ENCODE measurements at places on chromosomes 5 and 9.

DNA sequence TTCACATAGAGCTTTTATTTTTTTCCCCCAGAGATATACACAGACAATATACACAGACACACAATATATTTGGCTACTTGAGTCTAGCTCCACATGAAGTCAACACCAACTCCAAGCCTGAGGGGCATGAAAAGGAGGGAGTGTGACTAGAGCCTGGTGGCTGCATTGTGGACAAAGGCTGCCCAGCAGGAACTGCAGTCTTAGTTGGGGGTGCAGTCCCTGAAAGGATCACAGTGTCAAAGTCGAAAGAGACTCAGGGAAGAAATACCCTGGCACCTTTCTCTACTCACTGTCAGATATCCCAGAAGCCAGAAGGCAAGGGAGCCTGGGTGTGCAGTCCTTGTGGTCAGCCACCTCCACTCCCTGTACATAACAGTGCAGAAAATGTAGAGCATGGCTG lies 231.6 kb upstream of the RPS23 start:
- no peak for ATAC-seq

DNA sequence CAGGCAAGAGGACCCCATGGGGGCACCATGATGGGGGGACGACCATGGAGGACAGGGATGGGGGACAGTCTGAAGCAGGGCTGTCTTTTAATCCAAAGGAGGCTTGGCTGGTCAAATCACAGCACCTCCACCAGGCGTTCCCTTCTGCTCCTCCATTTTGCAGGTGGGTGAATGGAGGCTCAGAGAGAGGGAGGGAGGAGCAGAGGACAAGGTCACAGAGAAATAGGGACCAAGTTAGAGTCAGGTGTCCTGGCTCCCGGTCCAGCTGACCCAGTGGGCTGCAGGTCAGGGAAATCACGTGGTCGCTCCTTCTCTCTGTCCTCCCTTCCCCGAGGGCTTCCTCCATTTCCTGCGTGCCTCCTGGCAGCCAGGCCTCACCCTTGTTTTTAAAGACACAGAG lies 156.4 kb upstream of the SMIM23 start:
- ATAC-seq, result no peak

DNA sequence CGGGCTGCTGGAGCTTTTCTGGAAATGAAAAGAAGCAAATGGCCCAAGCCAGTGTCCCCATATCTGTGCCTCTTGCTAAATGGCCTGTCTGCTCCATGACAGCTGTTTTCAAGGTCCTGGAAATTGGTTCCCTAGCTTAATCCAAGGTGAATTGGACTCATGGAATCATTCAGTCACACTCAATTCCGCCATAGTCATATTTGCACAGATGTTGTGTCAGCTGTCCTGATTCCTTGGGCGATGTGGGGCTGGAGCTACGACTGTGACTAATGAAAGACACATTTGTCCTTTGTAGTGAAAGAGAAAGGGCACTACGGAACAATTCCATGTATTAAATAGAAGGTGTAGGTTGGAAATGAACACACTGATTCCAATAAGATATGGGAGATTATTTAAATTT lies 102.9 kb upstream of the MEGF10 start:
- ATAC-seq, result no peak

- ATAC-seq, result no peak
These were observed 176.5 kb upstream of the PANK3 start for GRCh38 chr5:168755548-168756093.

DNA sequence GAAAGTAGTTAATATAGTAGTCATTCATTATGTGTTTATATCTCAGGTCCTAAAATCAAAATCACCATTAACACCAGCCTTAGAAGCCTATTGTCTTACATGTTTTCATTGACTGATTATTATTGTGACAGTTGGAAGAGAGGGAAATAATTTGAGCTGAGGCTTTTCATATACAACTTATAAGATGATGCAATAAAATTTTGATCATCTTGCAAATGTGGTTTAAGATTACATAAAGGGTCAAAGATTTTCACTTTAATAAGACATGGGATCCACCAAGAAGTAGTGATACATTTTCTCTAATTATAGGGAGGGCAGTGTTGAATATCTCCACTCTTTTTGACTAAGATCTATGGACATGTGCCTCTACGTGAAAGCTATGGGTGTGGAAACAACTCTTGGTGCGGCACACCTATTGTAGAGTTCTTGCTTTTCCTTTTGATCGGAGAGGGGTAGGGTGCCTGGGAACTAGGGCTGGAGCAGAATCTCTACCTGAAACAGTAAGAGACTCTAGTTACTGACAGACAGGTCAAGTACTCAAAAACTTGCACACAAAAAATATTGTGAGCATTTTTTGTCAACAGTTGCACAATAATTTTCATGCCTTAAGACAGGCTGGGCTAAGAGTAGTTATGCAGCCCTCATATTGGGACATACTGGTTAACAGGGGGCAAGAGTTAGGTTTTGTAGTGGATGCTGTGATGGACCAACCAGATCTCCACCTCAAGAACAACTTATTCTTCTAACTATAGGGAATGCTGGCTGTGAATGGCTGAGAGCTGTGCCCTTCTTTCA lies 139.3 kb upstream of the FST start:
- ATAC-seq, result no peak

DNA sequence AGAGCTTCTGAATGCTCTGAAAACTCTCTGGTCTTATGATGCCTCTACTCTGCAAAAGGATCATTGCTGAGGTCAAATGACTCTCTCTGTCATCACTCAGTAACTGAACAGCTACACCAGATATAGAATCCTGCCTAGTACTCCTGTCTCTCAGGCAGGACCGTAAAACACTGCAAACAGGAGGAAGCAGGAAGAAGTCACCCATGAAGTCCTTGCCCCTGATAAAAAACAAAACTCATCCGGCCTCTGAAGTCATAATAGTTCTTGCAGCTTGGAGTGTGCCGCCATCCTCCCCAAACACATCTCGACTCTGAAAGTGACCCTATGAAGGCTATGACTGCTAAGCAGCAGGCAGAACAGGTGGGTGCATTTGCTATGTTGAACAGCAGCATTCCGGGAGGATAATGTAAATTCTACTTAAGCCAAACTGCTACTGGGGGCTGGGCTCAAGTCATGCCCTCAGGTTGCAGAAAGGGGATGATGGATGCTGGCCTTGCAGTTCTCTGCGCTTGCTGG lies 81.9 kb upstream of the FAM169A start:
- no peak for ATAC-seq

- ATAC-seq, result peak; percentile 81
These were observed 433.4 kb upstream of the BRINP1 start for GRCh38 chr9:119802621-119803020.

DNA sequence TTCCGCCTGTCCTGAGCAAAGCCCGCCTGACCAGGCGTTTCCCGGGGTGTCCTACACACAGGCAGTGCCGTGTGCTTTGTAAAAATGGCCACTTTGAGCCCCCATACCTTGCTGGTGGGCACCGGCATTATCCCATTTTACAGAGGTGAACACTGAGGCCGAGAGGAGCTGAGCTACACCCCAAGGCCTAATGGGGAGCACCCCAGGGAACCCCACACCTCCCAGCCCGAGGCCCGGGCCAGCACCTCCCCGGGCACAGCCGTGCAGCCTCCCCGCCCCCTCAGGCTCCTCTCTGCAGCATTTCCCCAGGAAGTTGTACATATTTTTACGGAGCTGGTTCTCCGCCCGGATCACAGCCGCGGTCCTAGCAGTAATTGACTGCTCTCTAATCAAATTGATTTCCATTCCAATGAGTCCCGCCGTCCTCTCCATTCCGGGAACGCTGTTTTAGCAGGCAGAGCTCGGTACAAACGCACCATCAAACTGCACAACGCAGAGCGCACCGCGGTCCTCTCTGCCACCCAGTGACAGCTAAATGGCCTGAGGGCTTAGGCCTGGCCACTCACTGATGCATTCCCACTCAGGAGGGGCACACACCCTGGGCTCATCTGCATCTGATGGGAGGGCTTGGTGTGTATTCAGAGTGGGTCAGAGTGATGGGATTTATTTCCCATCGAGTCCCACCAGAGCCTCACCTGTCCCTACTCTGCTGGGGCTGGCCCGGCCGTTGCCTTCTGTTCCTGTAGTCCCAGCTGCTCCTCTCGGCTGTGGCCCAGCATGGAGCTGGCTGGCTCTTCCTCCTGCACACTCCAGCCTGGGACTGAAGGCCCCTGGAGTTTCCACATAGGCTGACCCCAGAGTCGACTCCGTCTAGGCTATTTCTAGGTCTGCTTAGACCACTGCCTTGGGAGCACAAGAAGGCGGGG lies 36.2 kb upstream of the UBAC1 start:
- no peak for ATAC-seq

DNA sequence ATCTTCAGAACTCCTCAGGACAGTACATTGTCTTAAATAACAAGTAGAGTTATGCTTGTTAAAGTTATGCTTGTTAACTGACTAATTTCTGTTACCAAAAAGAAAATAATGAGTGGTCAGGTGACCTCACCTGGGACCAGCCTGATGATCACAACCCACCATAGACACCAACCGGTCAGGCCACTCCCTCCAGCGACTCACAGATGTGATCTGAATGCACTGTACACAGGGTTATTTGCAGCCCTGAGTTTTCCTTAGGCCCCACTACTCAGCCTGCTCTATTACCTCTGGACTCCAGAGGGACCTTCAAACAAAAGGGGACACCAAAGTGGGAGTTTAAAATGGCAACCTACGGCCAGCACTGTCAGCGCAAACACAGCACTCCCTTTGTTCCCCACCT lies 55.3 kb downstream of the ARSB start:
- no peak for ATAC-seq

GRCh38 chr5:160448886-160449285 lies 27.2 kb downstream of the PTTG1 start:
- ATAC-seq, result no peak

GRCh38 chr9:134884492-134884891 lies 3.9 kb downstream of the FCN2 start:
- no peak for ATAC-seq

DNA sequence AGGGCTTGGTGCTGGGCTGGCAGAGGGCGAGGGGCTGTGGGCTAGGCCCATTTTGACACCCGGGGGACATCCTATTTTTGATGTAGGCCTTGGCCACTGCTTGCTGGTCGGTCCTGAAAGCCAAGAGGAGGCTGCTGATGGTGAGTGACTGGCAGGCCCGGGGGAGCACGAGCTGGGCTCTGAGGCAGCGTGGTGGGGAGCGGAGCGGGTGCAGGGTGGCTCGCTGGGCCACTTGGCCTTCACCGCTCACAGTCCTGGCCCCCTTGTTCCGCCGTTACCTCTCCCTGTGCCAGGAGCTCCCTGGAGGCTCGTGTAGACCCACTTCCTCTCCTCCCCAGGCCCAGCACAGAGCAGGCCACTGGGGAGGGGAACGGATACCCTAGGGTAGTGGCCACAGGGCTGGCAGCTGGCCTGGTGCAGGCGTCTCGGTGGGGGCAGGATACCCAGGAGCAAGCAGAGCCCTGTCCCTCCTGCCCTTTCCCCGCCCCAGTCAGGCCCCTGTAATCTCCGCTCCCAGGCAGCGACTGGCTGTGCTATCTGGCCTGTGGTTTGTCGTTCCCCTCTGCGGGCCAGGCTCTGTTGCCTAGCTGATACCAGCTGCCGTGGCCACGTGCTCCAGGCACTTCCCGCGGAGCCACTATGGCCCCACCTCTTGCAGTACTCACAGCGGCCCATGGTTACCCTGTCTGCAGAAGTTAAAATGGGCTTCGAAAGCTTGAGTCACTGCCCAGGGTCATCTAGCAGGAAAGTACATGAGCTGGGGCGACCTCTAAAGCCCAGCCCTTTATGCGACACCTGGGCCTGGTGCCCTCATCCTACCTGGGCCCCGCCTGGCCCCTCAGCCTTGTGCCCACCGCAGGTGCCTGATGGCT lies 11.7 kb upstream of the DOLPP1 start:
- ATAC-seq, result peak; percentile 55

DNA sequence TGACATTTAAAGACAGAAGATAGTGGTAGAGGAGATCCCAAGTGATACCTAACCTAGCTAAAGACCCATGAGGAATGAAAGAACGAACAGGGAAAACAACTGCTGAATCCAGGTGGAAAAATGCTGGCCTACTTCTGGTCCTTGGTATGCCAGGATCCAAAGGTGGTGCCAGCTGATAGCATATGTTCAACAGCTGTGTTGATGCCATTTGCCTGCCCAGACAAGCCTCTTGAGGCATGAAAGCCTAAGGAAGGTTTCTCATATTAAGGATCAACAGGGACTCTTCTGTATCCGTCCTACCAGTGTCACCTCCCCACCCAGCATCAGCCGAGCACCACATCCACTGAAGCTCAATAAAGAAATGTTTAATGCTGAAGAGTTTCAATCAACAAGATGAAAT lies 225.7 kb upstream of the DMRT1 start:
- ATAC-seq, result no peak

DNA sequence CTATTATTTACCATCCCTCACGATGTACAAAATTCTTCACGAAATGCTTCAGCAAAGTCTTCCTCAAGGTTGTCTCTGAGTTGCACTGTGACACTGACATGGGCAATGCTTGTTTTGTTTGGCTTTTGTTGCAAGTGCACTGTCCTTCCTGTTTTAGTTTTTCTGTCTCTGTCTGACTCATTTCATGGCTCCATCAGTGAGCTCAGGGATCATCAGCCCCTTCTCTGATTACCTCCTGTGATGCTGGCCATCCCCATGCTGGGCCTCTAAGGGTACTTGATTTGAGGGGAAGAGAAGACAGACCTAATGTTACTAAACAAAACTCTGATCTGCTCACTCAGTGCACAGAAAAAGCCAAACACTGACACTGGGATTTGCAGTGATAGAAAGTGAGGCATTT lies 37.6 kb upstream of the STX17 start:
- no peak for ATAC-seq

GRCh38 chr5:85375525-85375924 lies 990.8 kb upstream of the EDIL3 start:
- ATAC-seq, result no peak

- ATAC-seq, result peak; percentile 86
These were observed 30.0 kb upstream of the PSD2 start for GRCh38 chr5:139765409-139766217.

Measured in gastroesophageal sphincter (tissue), 4 donors.